ENCODE measurements at places on chromosomes 12 and 14. TPM values are rescaled to one million over a fixed set of nuclear protein-coding genes. Genes with fewer than 3 reads are reported as not detected.

DNA sequence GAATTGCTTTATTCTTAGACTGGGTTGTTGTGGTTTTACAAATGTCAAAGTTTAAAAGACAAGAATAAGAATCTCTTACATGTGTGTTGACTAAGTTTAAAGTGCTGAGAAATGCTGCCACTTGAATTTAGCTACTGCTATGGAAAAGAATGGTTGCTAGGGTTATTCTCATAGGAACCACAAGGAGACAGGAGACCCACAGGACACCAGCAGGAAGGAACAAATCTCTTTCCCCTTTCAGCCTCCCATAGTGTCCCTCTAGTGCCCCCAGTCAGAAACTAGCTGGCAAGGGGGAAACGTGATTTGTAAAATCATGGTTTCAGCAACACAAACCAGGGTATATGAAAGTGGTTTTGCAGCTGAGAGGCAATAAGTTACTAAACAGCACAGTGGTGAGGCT is 102.7 kb downstream of the ST8SIA1 start:
- no peak for DNase-seq

- no peak for DNase-seq
Measured at GRCh38 chr12:10551375-10551774, 45.7 kb downstream of the EIF2S3B start.

- no peak for DNase-seq
Measured at GRCh38 chr12:67419810-67420209, 150.7 kb downstream of the CAND1 start.

- no peak for DNase-seq
Measured at GRCh38 chr14:95023886-95024285, 133.4 kb downstream of the DICER1 start.

The CNIH1 gene
- polyA plus RNA-seq: 159 TPM

The ZNF891 gene
- 2.9 TPM for polyA plus RNA-seq

The TEAD4 gene
- polyA plus RNA-seq: 17.9 TPM

Data from left renal cortex interstitium (tissue), 4 donors.